Large intestine (tissue), 12 donors: ENCODE measurements at places on chromosomes 2 and 18. TPM values are rescaled to one million over a fixed set of nuclear protein-coding genes. Genes with fewer than 3 reads are reported as not detected.

DNA sequence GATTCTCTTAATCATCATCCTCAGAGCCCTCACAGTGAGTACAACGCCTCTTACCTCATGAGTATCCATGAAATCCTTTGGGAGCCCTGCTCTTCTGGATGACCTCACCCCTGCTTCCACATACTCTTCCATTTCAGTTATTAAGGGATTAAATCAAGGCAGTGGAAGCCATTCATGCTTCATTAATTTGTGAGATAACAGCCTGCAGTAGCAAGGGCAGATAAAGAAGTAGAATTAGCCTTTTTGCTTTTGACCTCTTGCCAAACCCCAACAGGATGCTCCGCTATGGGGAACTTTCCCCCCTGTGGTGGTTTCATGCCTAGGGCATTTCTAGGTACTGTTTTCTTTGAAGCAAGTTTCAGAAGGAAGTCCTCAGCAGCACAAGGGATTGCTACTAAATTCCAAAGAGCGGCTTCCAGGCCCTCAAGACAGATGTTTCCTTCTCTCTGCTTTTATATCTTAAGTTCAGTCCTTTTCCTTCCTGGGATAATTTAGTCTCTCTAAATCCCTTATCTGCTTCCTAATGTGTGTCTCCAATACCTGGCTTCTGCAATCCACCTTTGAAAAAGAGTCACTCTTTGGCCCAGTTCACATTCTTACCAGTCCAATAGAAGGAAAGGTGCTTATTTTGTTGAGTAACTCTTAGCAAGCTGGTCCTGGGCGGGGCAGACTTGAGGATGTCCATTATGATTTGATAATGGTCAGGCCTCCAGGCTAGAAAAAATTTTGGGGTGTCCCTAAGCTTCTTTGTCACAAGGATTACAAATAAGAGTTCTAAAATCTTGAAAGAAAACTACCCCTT is 76.9 kb downstream of the MYO1B start:
- no peak overlapping the region for H3K27ac ChIP-seq
- H3K36me3 ChIP-seq: no peaks in the 10 kb centered on the region
- H3K27me3 ChIP-seq: no peaks in the 10 kb centered on the region
- no peak overlapping the region for H3K4me3 ChIP-seq
- DNase-seq: no peak

DNA sequence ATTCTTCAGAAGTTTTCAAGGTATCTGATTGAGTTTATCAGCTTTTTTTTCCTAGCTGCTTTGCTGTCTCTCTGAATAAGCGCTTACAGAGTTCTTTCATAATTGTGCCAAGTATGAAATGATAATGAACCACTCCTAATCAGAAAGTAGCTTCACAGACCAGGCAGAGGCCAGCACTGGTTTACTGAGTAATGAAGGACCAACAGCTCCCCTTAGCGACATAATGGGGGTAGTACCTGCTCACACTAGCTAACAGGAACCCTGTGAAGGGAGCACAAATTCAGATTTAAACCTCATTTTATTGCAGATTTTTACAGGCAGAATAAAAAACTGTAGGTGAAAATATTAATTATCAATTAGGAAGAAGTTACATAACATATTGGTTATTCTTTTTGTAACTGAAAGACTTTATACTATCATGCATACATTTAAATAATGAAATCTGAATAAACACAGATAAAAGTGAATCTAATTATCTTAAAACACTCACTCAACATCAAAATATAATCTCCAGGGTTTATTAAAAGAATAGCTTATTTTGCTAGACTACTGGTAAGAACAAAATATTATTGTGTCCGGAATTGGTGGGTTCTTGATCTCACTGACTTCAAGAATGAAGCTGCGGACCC is 53.7 kb upstream of the LRRC30 start:
- peaks cover 3% of the 10 kb centered on the region for H3K27me3 ChIP-seq
- no peak overlapping the region for H3K4me3 ChIP-seq
- H3K36me3 ChIP-seq: no peaks in the 10 kb centered on the region

Gene ALLC
- not detected for polyA plus RNA-seq

Gene GPR39
- polyA plus RNA-seq: 9.5 TPM
